ENCODE measurements at places on chromosomes 1 and 21. TPM values are rescaled to one million over a fixed set of nuclear protein-coding genes. Genes with fewer than 3 reads are reported as not detected.

- DNase-seq = peak; percentile 30
Measured at GRCh38 chr1:15056515-15057285, 96.8 kb upstream of the TMEM51 start.

DNA sequence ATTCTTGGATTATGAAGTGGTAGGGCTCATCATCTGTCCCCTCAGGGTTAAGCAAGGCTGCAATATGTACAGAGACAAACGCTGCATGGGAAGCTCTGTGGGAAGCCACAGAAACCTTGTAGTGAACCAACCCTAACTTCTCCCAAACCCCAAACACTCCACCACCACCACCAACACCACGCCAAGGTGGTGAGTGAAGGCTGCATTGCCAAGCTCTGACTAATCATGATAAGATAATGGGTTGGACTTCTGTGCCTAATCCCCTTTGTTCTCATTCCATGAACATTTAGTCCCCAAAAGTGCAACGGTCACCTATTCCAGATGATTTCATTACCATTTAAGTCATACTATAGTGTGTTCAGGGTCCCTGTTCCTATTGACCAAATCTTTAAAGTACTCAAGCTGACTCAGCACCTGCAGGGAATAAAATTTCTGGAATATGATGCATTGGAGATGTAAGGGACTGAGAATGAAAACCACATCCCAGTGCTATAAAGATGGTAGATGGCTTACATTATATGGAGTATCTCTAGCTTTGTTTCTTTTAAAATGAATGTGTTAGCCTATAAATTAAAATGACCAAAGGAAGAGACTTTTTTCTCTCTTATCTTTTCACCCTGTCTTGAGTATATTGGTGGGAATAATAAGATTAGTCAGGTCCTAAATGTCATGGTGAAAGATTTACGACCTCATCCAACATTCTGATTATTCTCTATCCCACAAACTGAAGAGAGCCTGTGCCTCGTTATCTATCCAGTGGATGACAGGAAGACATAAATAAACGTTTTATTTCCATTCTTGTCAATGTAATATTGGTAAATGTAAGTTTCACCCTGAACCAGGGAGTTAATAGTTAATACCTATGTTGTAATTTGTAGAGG is 22.6 kb upstream of the PLD5 start:
- no peak for DNase-seq

LCE1F gene
- total RNA-seq = not detected

- no peak for DNase-seq
Measured at GRCh38 chr1:17181781-17182464, 23.0 kb upstream of the PADI1 start.

RAB7B gene
- 7.4 TPM for total RNA-seq
